Activated CD4-positive, CD25-positive, alpha-beta regulatory T cell treated with anti-CD3 and anti-CD28 coated beads, Interleukin-2, amount 50 U/mL, for 72 hours (primary cell): ENCODE measurements at places on chromosomes 6 and 20.

GRCh38 chr20:15242773-15243172, 905.4 kb upstream of the FLRT3 start:
- DNase-seq, result no peak

DNA sequence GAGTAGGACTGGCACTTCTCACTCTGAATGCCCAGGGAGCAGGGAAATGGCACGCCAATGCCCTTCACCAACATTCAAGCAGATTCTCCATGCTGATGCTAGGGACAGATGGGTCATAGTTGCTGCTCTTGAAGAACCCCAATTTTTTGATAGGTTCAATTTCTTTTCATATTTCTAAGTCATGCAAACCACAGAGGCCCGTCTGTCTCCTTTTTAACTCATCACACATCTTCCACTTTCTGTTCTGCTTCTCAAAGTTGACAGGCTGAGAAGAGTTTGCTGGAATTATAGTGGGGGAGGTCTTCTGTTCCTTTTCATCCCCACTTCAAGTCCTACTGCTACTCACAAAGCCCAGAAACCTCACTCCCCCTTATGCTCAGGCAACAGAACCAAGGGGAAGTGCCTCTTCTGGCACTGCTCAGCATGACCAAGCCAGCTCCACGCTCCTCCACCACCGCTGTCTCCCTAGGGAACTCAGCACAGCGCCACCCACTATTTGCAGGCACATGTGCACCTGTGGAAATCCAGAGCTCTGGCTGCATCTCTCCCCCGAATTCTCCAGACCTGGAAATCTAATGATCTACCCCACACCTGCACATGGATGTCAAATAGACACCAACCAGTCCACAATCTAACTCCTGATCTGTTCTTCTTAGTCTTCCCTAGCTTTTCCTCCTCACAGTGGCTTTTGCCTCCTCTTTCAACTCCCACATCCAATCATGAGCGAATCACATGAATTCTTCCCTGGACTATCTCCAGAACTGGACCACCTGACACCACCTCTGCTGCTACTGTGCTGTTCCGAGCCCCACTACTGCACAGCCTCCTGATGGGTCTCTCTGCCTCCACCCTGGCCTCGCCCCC, 10.7 kb downstream of the ZBTB24 start:
- no peak for DNase-seq

GRCh38 chr6:40395066-40395697, 192.0 kb downstream of the LRFN2 start:
- no peak for DNase-seq

DNA sequence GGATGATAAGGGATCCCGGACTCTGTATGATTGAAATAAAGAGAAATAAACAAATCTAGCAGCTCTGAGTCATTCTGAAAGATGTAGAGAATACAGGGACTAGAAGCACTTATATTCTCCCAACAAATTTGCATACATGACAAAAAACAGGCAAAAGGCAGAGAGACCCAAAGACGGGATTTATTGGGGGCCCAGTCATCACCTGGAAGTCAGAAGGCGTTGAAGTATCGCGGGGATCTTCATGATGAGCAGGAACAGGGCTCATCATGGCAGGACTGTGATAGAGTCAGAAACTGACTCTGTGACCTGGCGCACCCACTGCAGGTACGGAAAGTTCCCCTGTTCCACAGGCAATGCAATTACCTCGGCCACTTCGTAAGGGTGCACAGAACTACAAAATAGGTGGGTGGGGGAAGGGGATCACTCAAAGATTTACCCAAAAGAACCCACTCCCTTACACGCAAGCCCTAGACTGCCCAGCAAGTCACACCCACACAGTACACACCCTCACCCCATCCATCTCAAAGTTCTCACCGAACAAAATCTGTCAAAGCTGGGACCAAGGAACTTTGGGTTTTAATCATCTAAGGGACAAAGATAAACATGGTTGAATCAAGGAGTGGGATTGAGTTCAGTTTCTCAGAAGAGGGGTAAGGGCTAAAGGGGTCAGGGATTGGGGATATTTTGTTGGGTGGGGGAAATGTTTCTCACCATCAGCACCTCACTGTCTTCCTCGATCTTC, 1.4 kb downstream of the CUTA start:
- DNase-seq, result peak; percentile 51

- DNase-seq, result no peak
These were observed 19.2 kb upstream of the RIPOR3 start for GRCh38 chr20:50710492-50711063.

- no peak for DNase-seq
These were observed 259.6 kb upstream of the PLCB4 start for GRCh38 chr20:8809107-8809953.
